ENCODE measurements at places on chromosomes 6 and 20.

GRCh38 chr6:27770724-27771123, 141.5 kb downstream of the OR2B2 start:
- DNase-seq: no peak

DNA sequence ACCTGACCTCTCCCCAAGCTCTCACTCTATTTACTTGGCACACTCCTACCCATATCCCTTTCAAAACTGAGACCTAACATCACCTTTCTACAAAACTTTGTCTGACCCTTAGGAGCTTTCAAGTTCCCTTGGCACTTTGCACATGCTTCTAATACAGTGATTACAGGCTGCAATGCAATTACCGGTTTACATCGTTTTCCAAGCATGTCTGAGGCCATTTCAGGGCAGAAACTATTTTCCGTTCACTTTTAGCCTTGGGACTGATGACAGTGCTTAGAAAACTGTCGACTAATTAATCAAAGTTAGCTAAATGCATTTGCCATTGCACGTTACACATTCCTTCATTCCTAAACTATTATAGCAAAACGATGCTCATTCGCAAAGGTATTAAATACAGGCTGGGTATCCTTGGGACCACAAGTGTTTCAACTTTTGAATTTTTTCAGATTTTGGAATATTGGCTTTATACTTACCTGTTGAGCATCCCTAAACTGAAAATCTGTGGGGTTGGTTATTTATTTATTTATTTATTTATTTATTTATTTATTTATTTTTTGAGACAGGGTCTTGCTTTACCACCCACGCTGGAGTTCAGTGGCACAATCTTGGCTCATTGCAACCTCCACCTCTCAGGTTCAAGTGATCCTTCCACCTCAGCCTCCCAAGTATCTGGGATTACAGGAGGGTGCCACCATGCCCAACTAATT, 3.3 kb downstream of the RARS2 start:
- DNase-seq: no peak

- no peak for DNase-seq
Observed at GRCh38 chr6:166610069-166610468, 17.0 kb downstream of the RPS6KA2 start.

DNA sequence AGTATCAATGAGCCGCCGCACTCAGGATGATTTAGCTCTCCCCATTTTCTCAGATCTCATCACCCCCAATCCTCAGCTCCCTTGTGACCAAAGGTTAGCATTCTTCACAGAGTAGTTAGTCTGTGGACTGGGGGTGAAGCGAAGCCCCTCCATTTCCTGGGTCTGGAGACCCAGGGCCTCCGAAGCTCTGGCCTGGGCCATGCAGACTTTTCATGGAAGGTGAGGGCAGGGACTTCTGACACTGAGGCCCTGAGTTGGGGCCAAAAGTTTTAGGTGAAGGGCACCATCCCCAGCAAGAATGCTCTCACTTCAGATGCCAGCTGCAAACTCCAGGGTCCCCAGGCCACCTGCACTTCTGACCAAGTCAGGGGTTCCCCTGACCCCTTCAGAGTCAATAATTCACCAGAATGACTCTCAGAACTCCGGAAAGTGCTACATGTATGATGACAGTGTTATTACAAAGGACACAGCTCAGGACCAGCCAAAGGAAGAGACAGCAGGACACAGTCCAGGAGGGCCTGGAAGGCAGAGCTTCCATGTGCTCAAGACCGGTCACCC, 65.7 kb upstream of the DUSP22 start:
- DNase-seq: no peak

DNA sequence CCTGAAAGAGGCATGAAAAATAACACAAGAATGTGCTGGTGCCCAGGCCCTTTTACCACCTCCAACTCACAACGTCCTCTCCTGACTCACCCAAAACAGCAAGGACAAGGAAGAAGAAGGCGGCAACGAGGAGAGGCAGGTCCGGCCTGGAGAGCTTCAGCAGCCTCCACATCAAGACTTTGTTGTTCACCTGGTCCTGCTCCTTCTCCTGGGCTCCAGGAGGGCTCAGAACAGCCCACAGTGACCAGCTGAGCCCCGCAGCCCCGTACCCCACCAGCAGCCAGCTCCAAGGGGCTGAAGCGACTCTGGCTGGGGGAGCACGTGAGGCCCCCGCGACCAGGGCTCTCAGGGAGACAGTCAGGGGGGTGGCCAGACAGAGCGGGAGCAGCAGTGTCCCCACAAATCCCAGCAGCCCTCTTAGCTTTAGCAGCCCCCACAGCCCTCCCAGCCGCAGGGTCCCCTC, 857 bp downstream of the TAP2 start:
- DNase-seq: no peak

DNA sequence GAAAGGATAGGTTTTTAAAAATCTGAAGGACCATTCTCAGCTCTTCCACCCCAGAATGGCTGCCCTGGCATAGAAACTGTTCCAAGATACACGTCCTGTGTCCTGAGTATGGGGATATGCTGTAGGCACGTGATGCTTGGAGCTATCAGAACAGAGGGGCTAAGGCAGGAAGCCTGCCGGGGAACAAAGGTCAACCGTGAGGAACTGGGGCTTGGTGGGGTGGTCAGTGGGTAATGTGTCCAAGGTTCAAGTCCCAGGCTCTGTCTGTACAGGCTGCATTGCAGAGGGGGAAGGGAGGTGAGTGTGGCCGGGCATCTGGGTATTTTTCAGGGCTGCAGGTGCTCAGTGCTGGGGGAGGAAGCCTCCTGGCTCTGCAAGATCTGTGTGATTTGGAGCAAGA, 479.6 kb upstream of the CHD6 start:
- no peak for DNase-seq

GRCh38 chr6:1787894-1788293, 178.2 kb downstream of the FOXC1 start:
- DNase-seq: no peak

- no peak for DNase-seq
Observed at GRCh38 chr6:156795825-156796224, 18.6 kb downstream of the ARID1B start.

DNA sequence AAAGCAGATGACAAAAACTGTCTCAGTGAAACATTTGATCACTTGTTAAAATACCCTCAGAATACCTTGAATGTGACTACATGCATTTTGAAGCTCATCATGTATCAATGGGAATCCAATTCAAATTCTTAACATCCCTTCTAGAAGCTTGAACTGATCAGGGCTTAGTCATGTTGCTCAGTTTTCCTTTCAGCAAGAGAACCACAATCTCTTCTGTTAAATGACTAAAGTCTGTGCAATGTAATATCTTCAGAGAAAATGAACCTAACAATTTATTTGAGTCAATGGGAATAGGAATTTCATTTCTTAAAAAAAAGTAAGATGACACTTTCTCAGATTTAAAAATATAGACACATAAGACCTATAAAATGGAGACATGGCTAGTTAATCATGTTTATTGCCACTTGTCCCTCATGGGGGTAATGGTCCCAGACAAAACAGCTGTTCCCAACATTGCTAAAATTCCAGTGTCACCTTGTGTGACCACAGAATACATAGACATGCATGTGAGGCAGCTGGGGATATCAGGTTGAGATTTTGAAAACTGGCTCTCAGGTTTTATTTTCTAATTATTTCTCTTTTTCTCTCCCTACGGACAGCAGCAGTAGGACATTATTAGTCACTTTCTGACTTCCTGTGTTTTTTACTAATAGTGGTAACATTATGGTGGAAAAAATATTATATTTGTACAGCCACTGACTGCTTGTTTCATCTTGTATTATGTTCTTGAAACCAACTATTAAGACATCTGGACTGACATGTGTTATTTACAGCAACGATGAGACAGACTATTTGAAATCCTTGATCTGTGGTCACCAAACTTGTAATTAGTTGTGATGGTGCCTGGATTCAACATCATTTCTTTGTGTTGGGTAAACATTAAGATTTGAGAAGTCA, 192.5 kb downstream of the COL9A1 start:
- no peak for DNase-seq

DNA sequence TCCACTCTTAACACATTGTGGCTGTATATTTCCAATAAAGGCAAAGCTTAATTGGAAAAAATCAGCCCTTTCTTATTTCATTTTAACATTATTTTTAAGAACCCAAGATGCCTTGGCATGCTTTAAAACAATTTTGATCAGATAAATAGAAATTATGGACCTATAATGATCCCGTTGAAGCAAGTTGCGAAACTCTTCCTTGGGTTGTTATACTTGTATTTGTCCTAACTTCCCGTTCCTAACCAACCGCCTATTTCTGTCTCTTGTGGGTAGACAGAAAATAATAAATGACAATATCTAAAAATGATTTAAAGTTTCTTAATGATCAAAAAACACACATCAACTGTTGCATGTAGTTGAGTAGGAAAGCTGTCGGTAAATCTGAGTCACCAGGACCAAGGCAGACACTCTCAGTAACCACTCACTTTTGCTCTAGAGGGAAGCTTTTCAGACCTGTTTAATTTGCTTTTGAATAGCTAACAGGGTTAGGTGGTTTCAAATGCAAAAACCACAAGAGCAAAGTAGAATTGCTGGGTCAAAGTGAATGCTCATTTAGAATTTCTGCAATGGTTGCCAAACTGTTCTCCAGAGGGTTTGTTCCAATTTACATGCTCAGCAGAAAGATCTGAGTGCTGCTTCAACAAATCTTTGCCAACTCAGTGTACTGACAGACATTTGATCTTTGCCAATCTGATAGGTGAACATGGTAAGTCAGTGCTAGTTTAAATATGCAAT, 34.2 kb upstream of the KCNK5 start:
- no peak for DNase-seq

DNA sequence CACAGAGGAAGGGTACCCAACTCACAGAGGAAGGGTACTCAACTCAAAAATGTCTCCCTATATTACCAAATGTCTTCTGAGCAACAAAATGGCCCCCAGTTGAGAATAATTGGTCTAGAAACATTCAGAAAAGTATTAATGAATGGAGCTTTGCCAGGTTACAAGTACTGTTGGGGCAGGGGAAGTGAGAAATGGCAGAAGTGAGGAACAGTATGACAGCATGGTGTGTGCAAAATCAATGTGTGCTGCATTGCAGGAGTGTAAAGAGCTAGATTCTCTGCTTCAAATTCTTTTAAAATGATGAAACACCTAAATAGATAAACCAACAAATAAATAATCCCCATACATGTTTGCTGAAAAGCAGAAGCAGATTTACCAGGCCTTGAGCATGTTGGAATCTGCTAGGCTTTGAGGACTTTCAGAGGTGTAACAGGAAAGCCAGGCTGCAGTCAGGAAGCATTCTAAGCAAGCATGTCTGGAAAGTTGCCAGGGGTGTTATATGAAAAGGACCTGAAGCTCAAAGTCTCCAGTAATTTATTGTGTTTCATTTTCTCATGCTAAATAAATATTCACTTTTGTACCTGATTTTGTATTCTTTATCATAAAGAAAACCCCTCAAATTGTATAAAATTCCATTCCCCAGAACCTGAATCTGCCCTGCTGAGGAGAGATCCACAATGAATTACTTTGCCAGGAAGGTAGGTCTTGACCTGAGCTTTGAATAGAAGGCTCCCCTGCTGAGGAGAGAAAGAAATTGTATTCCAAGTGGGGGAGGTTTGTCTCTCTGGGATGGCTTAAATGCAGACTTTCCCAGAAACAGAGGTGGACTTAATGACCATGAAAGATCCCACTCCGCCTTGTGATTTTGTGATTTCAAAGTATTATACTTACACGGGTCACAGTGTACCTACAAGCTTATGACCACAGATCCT, 265.0 kb upstream of the MARCKS start:
- no peak for DNase-seq

DNA sequence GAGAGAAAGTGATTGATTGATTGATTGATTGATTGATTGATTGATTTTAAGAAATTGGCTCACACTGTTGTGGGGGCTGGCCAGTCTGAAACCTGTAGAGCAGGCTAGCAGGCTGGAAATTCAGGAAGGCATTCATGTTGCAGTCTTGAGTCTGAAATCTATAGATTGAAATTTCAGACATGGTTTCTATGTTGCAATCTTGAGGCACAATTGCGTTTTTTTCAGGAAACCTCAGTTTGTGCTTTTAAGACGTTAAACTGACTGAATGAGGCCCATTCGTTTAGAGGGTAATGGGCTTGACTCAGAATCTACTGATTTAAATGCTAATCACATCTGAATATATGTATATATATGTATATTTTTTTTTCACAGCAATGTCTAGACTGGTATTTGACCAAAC, 106.3 kb downstream of the STXBP5 start:
- DNase-seq: no peak

DNA sequence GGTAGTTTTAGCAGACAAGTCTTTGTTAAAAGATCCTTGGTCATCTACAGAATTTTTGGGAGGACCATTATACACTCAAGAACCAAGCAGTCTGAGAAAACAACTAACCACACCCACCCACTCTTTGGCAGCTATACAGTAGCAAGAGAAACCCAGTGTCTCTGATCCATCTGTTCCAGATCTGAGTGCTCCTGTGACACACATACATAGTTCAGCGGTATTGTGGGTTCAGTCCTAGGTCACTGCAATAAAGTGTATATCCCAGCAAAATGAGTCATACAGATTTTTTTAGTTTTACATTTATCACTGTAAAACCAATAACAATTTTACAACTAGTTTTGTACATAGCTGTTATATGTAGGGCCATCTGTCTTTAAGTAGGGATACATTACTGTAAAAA, 47.4 kb upstream of the PAK5 start:
- no peak for DNase-seq

DNA sequence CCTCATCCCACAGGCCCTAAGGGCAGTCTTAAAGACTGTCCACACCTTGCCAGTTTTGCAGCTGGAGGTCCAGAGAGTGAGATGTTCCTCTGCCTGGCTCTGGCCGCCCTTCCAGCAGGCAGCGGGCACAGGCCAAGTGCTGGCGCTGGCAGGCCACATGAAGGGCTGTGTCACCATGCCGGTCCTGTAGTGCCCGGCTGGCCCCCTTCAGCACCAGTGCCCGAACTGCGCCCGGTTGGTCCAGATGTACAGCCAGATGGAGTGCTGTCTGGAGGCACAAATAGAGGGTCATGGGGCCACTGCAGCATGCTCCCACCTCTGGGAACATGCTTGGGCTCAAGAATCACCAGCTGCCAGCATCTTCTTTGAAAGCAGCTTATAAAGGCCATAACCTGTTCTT, 3.8 kb downstream of the NFKBIE start:
- no peak for DNase-seq

DNA sequence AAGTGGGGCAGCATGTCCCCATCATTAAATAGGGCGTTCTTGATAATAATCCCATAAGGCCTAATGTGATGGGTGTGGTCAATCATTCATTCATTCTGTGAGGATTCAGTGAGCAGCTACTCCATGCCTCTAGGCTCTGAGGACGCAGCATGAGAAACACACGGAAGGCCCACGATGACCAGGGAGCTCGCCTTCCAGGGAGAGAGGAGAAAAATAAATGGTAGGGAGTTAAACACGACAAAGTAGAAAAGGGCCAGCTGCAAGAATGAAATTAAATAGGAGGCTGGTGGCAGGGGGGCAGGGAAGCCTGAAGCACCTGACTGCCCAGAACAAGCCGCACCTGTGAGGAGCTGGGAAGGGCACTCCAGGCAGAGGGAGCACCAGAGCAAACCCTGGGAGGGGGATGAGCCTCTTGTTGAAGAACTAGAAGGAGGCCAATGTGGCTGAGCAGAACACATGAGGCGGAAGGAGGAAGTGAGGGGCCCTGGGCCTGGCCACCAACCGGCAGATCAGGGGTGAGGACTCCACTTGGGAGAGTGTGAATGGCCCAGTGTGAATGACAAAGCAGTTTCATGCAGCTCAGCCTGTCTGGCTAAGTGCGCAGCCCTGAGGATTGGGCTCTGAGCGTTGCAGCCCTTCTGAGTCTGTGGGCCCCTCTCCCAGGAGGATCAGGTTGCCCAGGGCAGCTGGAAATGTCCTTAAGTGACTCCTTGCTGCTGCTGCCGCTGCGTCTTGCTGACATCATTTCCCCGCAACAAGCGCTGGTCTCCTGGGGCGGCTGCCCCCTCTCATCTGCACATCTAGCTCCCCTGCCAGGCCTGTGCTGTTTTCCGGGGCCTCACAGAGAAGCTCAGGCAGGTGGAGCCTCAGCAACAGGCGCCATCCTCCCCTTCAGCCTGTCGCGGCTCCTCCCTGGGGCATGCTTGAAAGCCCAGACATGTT, 99.9 kb downstream of the CDH26 start:
- no peak for DNase-seq

Measured in central memory CD4-positive, alpha-beta T cell (primary cell).